ENCODE measurements at places on chromosomes 7 and 10.

GRCh38 chr7:129649128-129649690 is 37.7 kb downstream of the NRF1 start:
- DNase-seq, result no peak

DNA sequence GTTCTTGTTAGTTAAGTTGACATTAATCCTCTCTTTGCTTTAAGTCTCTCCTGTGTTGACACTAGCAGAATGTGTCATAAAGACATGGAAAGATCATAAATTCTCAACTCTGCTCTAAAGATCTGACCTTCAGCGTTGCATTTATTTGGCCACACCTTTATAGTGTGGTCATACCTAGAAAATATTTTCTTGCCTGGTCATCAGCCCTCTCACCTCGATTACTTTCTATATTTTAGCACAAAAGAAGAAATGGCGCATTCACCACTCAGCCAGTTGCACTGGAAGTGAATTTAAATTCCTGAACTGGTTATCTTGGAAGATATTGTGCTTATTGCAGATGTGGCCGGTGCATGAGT is 96.7 kb upstream of the PDCD4 start:
- DNase-seq, result no peak

- no peak for DNase-seq
Observed at GRCh38 chr7:97133159-97133558, 15.7 kb downstream of the SDHAF3 start.

- no peak for DNase-seq
Observed at GRCh38 chr10:6726924-6727323, 146.8 kb upstream of the PRKCQ start.

DNA sequence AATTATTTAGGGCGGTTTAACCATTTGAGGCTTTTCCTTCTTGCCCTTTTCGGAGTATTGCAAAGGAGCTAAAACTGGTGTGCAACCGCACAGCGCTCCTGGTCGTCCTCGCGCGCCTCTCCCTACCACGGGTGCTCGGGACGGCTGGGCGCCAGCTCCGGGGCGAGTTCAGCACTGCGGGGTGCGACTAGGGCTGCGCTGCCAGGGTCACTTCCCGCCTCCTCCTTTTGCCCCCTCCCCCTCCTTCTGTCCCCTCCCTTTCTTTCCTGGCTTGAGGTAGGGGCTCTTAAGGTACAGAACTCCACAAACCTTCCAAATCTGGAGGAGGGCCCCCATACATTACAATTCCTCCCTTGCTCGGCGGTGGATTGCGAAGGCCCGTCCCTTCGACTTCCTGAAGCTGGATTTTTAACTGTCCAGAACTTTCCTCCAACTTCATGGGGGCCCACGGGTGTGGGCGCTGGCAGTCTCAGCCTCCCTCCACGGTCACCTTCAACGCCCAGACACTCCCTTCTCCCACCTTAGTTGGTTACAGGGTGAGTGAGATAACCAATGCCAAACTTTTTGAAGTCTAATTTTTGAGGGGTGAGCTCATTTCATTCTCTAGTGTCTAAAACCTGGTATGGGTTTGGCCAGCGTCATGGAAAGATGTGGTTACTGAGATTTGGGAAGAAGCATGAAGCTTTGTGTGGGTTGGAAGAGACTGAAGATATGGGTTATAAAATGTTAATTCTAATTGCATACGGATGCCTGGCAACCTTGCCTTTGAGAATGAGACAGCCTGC is 3.1 kb downstream of the FZD1 start:
- DNase-seq, result no peak

DNA sequence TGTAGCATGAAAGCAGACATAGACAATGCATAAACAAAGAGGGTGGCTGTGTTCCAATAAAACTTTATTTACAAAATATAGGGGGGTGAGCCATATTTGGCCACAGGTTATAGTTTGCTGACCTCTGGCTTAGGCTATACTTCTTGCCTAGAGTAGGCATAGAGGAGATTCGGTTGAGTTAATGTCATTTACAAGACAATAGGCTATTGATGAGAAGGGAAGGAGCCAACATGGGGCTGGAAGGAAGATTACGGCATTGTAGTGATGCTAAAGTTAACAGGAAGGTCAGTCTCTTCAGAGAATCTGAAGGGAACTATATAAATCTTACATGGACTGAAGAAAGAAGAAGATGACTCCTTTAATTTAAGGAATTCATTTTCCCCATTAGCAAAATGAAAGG is 463.5 kb downstream of the HTR7 start:
- DNase-seq, result no peak

- no peak for DNase-seq
Observed at GRCh38 chr7:20113427-20114027, 103.7 kb downstream of the MACC1 start.

DNA sequence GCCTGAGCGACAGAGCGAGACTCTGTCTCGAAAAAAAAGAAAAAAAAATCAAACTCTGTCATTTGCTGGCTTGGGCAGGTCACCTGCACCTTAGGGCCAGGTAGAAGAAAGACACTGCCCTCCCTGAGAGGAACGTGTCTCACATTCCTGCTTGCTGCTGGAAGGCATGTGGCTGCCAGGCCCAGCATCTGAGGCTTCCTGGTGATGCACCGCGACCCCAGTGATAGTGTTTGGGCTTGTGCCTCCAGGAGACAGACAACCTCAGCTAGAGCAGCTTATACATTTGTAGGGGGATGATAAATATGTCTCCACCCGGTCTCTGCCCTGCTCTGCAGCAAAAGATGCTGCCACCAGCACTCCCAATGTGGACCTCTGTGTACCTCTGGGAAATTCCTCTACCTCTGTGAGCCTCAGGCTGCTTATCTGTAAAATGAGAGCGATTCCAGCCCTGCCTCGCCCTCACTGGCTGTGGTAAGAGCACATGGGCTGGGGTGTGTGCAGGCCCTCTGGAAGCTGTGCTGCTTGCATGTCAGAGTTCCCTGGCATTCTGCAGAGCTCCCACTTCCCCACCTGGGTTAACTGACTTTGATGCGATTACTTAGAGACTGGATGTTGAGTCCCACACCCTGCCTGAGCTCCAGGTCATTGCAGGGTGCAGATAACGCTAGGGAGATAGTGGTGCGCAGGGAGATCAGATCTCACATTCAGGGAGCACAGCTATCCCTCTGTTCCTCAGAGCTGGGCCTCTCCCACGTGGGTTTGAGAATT is 19.9 kb downstream of the SLC29A3 start:
- DNase-seq, result no peak

DNA sequence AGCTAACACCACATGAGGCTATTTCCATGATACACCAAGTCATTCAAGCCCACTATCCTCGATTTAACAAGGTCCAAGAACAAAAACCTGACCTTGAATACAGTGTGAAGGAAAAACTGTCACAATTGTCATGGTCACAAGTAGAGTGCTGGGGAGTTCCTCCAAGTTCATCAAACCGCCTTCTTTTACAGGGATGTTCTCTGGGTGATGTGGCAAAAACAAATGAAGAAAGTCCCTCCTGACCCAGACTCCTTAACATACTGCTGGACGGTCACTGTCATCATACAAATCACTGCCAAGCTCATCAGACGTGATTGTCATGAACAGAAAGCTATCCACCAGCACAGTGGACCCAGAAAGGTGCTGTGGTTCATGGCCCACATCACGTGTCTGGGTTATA is 28.9 kb downstream of the HIPK2 start:
- DNase-seq, result no peak

Data from nucleus accumbens (tissue), 56 donors.